Fibroblast of the aortic adventitia (primary cell): ENCODE measurements at places on chromosomes 3 and 15. TPM values are rescaled to one million over a fixed set of nuclear protein-coding genes. Genes with fewer than 3 reads are reported as not detected.
A peak's percentile ranks its signal among the peaks of the same experiment; 100 is the strongest.

Gene BOC
- total RNA-seq, result 16.9 and 25.9 TPM in 2 replicates

- DNase-seq, result no peak
These were observed 90.2 kb downstream of the DCUN1D1 start for GRCh38 chr3:182889948-182890629.

Gene CORO2B
- 8.1 and 23.3 TPM in 2 replicates for total RNA-seq

Gene WNT5A
- total RNA-seq, result 5.8 and 42.4 TPM in 2 replicates

GRCh38 chr3:28826840-28827239, 454.0 kb upstream of the RBMS3 start:
- DNase-seq, result no peak

Gene PPP2R3A
- total RNA-seq, result 16.1 and 17.9 TPM in 2 replicates

DNA sequence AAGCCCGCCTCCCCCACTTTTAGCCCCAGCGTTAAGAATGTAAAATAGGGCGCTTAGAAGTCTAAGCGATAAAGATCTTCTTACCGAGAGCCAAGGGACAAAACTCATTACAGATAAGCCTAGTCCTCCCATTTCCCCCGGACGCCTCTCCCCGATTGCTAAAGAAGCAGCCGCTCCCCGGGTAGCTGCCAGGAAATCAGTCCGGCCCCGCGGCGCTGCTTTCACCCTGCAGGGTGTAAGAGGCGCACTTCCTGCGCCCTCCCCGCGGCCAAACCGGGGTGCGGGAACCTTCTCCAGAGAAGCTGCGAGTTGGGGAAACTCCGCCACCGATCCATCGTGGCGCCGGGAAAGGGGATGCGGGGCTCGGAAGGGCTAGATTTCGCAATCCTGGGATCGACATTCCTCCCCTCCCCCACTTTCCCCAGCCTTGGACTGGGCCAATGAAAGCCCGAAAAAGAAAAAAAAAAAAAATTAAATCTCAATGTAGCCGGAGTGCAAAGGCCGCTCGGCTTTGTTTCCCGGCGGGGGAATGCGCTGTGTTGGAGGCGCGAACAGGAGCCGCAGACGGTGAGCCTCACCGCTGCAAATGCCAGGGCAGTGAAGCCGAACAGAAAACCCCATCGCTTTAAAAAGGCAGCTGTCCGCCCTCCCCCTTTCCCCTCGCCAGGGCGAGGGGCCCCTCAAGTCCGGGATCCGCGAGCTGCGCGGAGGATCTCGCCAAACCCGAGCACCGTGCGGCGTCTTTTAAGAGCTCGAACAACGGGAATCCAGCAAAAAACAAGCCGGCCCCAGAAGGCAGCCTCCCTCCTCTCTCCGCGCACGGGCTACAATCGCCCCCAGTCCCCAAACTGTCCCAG, 626 bp upstream of the PTPRG start:
- peak; percentile 87 for DNase-seq

GRCh38 chr3:45337839-45338470, 50.4 kb upstream of the LARS2 start:
- DNase-seq, result no peak

DNA sequence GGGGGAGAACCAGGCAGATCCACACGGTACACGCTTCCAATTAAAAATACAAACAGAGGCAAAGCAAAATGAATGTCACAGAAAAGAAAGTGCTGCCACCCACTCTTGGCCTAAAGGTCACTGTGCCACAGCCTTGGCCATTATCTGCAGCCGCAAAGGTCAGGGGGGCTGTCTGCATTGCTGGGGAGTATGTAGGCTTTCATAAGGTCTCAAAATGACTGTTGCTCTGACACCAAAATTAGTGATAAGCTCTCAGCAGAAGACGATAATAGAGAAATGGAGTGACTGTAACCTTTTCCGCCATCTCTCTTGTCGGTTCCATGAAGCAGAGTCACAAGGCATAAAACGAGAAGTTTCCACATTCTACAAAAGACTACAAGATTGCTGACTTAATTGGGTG, 374.2 kb upstream of the ICE2 start:
- no peak for DNase-seq
